Stimulated activated CD8-positive, alpha-beta memory T cell treated with anti-CD3 and anti-CD28 coated beads, Interleukin-4, amount 100 ng/mL, for 1 hour (primary cell): ENCODE measurements at places on chromosomes 1 and 21.

GRCh38 chr1:52636721-52637695 lies 4.0 kb downstream of the SHISAL2A start:
- peak; percentile 61 for DNase-seq

- DNase-seq = no peak
Measured at GRCh38 chr1:70509996-70510876, 99.2 kb downstream of the CTH start.

DNA sequence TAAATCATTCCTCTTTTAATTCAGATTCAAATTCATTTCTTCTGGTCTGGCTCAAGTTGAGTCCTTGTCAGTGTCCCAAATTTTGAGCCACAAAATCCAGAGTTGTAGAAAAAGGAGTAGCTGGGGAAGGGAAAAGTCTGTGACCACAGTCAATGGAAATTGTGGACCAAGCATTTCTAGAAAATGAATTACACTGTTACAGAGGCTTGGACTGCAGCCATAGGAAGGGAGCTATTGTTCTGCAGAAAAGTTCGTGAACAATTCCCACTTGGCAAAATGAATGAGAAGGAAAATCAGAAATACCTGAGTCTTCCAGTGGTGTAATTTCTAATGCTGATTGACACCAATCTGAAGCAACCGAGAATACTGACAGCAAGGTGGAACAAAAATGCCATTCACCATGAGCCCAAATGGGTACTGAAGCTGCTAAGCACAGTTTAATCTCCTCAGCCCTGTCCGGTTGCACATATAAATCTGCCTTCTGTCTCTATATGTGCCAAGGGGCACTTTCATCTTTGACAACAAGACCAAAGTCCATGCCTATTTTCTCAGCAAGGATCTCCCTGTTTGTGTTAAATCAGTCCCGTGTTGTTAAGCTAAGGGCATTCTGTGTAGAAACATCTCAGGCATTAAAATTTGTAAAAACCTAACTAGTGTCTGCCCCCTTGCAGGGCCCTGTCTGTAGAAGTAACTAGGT lies 51.3 kb downstream of the TEX35 start:
- no peak for DNase-seq

DNA sequence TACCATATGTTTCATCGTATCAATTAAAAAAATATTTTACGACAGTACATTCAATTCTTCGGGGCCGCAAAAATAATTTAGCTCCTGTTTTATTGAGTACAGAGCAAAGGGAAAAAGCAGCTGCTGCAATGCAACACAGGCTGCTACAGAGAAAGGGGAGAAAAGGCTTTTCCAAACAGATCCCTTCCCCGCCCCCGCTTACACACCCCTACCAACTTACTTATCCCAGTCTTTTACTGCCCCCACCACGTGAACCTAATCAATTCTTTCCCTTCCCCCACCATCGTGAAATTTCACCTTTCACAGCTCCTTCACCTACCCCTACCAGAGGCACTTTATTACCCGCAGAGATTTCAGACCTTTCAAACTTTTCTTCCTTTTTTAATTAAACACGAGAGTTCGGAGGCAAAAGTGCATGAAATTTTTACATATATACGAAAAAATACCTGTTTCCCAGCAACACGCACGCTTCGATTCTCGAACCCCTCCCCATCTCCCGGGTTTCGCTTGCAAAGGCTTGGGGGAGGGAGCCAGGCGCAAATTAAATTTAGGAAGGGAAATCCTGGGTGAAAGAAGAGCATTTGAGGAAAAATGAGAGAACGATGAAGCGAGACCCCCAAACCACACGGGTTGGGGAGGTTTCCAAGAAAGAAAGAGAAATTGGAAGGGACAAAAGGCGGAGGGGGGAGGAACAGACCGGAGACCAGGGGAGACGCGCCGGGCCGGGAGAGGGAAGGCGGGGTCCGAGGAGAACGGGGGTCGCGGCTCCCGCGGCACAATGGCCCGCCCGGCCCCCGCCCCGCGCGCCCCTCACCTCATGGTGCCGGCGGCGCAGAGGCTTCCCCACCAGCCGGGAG lies 823 bp downstream of the ENAH start:
- no peak for DNase-seq

- no peak for DNase-seq
Measured at GRCh38 chr1:246152986-246153431, 354.1 kb downstream of the SMYD3 start.

DNA sequence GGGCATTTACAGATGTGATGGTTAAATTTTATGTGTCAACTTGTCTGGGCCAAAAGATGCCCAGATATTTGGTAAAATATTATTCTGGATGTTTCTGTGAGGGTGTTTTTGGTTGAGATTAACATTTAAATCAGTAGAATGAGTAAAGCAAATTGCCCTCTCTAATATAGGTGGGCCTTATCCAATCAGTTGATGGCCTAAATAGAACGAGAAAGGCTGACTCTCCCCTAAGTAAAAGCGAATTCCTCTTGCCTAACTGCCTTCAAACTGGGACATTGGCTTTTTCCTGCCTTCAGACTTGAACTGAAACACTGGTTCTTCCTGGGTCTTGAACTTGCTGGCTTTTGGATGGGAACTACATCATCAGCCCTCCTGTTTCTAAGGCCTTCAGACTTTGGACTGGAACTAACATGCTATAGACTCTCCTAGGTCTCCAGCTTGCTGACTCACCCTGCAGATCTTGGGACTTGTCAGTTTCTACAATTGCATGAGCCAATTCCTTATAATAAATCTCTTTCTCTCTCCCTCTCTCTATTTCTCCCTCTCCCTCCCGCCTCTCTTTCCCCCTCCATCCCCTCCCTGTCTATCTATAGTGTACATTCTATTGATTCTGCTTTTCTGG lies 10.2 kb upstream of the NAV1 start:
- no peak for DNase-seq

- DNase-seq = no peak
Measured at GRCh38 chr1:153361480-153362109, 3.9 kb downstream of the S100A9 start.

- no peak for DNase-seq
Measured at GRCh38 chr1:186775881-186776560, 52.7 kb upstream of the PLA2G4A start.

DNA sequence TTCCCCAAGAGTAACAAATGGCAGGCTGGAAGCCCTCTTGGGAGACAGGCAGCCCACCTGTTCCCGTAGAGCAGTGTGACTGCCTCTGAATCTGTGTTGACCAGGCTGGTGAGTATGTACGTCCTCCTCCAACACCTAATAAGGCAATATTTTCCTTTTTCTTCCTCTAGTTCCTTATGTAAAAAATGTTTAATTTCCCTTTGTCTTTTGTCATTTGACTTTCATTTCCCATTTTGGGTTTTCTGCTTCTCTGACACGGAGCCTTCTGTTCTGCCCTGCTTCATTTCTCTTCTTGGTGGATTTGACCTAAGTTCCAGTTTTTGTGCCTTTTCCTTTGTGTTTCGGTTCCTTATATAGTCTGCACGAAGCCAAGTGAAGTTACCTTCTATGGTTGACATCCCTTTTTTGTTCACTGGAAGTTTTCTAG lies 65.8 kb upstream of the ATF3 start:
- DNase-seq = no peak

DNA sequence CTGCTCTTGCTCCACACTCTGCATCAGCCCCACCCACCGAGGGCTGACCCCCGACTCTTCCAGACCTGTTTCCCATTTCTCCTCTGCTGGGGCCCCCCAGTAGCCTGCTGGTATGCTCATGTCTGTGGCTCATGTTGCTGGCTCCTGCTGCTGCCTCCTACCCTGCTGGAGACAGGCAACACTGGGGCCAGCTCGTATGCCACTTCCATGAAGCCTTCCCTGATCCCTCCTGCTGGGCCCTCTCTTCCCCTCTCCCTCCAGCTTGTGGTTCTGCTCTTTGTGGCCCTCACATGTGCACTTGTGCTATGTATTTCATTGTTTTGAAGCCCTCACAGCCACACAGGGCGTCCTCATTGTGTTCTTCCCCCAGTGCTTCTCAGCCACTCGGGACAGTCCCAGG lies 40.5 kb downstream of the CNN3 start:
- DNase-seq = no peak
